ENCODE measurements at places on chromosomes 12 and 14.

DNA sequence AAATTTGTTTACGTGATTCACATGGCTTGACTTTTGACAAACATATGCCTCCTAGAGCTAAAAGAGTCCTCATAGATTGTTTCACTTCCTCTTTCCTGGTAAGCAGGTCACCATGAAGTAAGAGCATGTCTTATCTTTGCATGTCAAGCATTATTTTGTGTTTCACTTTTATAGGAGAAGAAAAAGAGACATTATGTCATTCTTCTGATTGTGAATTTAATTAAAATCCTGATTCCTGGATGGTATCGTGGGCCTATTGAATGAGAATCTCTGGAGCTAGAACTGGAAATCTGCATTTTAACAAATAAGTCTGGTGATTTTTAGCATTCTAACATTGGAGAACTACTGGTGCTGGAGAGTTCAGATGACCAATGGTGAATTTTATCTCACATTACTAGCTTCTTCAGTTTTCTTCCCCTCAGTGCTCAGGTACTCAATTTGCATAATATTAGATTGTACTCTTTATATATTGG is 218.6 kb upstream of the ATP2B1 start:
- no peak for DNase-seq

DNA sequence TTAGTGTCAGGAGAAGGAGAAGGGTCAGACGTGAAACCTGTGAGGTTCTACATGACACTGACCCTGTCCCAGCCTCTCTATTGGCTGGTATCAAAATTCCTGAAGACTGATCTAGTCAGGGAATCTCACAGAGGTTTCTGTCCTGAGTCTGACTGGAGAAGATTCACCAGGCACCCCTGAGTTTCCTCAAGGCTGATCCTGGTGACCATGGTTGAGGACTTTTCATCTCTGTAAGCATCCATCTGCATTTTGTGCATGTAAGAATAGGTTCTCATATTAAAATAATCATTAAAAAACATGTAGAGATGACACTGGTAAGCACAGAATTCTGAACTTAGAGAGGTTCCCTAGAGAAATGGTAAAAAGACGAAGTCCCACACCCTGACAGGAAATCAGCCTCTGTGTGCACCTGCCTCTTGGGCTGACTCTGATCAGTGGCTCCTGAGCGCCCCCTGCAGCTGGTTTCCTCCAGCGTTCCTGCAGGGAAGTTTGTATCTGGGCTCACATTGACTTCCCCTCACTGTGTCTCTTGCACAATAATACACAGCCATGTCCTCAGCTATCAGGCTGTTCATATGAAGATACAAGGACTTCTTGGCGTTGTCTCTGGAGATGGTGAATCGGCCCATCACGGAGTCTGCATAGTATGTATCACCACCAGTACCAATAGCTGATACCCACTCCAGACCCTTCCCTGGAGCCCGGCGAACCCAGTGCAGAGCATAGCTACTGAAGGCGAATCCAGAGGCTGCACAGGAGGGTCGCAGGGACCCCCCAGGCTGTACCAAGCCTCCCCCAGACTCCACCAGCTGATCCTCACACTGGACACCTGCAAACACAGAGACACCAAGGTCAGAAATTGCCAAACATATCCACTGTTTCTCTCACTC is 991.9 kb downstream of the TMEM121 start:
- peak; percentile 69 for DNase-seq

DNA sequence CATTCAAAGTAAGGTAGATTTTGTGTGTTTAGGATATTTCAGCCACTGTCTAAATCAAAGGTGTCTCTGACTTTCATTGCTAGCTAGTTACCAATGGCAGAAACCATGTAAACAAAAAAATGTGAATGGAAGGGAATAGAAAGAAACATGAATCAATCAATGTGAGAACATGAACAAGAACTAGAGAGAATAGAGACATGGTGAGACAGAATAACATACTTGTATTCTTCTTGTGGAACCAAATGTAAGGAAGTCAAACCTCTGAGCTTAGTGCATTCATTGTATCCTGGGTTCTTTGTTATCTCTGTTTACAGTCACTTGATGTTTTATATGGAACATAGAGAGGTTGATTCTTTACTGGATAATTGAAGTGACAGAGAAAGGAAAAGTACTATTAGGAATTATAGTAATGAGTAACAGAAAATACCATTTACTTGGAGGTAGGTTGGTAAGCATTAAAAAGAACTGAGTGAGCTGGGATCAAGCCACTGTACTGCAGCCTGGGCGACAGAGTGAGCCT is 2.6 kb upstream of the WNK1 start:
- DNase-seq, result no peak

- no peak for DNase-seq
These were observed 362.7 kb upstream of the SFSWAP start for GRCh38 chr12:131348231-131348630.

DNA sequence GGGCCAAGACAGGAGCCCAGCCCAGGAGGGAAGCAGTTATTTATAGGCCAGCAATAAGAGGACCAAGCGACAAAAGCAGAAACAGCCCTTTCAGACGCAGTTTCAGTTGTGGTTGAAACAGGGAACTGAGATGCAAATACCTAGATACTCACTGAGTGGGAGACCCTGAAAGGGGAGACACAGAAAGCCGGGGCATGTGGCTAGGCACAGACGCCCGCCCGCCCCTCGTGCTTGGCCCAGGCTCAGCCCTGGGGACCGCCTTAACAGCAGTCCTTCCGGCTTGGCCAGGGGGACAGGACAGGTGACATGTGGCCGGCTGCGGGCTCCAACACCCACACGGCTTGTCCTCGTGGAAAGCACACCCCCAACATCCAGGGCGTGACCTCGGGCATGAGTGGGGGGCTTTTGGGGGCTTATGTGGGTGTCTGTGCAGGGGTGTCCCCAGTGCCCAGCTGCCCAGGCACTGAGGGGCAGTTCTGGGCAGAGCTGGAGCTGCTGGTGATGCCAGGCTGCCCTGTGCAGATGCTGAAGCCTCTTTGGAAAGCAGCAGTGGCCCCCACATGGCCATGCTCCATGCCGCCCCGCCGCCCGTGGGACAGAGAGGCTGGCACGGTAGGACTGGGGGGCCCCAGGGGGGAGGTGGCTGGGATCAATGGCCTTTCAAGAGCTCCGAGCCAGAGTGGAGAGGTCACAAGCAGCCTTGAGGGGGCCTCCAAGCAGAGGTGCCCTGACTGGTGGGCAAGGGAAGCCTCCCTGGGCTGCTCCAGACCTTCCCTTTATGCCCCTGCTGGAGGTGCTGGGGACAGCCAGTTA is 2.1 kb downstream of the PLD4 start:
- no peak for DNase-seq

- DNase-seq, result no peak
These were observed 18.8 kb upstream of the STRAP start for GRCh38 chr12:15863372-15863771.

- DNase-seq, result no peak
These were observed 129.8 kb downstream of the TBX5 start for GRCh38 chr12:114275932-114276785.

DNA sequence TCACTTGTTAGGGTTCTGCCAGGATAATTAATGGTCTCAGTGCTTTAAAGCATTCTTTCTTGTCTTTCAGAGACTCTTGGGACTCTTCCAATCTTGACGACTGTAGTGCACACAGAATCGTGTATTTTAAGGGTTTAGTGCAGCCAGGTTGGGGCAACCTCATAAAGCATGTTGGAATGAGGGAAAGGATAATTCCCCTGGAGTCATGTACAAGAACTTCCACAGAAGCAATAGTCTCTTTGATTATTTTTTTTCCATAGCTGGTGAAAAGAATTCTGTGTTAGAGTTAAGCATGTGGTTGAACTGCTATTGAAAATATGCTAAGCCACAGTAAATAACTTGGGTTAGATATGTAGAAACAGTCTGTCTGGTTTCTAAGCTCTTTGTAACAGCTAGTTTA is 246.8 kb upstream of the DAAM1 start:
- DNase-seq, result no peak

DNA sequence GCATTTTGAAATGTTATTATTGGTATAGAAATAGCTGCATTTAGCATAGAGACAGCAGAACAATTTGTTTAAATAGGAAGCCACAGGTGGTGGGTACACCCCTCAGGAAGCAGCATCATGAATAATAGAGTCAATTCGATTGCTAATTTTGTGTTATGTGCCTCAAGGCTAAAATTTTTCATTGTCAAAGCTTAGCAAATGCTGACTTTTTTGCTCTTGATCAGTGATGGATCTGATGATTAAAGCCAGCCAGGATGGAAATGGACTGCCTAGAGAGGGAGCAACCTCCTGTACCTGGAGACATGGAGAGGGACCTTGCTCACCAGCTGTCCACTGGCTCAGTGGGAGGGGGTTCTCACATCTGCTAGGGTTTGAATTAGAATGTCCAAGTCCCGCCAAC is 4.5 kb upstream of the KRT8 start:
- DNase-seq, result no peak

- DNase-seq, result no peak
These were observed 34.7 kb downstream of the MIA2 start for GRCh38 chr14:39268393-39268792.

GRCh38 chr14:22887260-22887989 is 4.4 kb downstream of the REM2 start:
- DNase-seq, result no peak

Measured in stimulated activated CD4-positive, alpha-beta T cell treated with anti-CD3 and anti-CD28 coated beads, TNF-alpha, amount 100 ng/mL, for 24 hours (primary cell).